WTC11 (cell line): ENCODE measurements at places on chromosomes 7 and 10.

GRCh38 chr10:114603948-114604347, 54.1 kb downstream of the ABLIM1 start:
- DNase-seq = no peak

- no peak for DNase-seq
These were observed 79.3 kb downstream of the DNAJB9 start for GRCh38 chr7:108648989-108649388.

DNA sequence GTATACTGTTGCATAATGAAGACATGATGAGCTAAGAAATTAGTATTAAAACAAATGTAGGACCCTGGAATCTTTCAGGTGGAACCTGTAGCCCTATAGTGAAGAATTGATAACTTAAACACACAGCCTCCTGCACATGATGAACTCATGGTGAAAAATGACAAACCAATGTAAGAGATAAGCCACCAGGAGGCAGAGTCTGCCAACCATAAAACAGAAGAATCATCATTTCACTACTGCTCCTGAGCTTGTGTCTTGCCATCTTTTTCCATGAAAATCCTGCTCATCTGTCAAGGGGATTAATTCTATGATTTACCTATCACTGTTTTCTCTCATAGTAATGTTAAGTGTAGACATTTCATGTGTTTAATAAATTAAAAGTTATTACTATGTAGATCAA, 363.9 kb downstream of the MALRD1 start:
- DNase-seq = no peak

DNA sequence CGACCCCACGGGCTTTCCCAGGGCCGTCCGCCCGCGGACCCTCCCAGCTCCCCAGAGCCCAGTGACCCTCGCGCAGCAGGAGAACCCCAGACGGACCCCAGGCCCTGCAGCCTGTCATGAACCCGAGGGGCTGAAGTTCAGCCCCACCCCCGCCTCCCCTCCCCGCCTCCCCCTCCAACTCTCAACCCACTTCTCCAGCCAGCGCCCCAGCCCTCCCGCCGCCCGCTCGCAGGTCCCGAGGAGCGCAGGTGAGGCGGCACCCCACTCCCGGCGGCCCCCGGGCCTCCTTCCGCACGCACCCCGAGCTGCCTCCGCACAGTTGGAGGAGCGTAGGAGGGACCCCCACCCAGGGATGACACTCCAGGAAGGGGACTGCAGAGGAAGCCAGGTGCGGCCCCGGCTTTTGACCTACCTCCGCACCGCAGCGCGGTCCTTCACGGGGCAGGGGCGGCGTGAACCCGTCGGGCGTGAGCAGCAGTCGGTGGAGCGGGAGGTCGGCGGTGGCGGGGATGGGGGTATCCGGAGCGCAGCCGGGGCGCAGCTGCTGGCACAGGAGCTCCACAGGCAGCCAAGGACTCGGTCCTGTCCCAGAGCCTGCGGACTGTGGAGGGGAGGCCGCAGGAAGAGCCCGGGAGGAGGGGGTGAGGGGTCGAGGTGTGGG, at the start of gene TMEM176A:
Gene TMEM176A, plus strand, starts transcription at position 189 of the 661 bp plus-strand sequence. CDS start 782 bp downstream, outside the sequence.
- DNase-seq = peak; percentile 42

- no peak for DNase-seq
These were observed 2.4 kb upstream of the LDB3 start for GRCh38 chr10:86665868-86666267.

- DNase-seq = peak; percentile 69
These were observed 18.6 kb downstream of the NPFFR1 start for GRCh38 chr10:70265032-70265689.

DNA sequence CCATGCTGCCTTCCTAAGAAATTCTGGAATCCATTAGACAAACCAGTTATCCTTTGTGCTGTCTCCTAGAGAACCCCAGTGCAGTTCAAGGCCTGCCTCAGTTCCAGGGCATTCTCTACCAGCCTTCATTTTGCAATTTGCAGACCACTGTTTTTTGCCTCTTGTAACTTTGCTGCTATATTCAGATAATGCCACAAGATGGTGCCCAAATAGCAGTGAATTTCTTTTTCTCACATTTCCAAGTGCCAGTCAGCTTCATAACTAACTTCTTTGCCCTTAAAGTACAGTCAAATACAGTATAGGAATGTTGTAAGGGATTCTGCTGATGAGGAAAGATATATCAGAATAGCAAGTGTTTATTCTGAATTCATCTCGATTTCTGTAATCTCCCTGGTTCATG, 25.2 kb downstream of the LOXL4 start:
- no peak for DNase-seq

DNA sequence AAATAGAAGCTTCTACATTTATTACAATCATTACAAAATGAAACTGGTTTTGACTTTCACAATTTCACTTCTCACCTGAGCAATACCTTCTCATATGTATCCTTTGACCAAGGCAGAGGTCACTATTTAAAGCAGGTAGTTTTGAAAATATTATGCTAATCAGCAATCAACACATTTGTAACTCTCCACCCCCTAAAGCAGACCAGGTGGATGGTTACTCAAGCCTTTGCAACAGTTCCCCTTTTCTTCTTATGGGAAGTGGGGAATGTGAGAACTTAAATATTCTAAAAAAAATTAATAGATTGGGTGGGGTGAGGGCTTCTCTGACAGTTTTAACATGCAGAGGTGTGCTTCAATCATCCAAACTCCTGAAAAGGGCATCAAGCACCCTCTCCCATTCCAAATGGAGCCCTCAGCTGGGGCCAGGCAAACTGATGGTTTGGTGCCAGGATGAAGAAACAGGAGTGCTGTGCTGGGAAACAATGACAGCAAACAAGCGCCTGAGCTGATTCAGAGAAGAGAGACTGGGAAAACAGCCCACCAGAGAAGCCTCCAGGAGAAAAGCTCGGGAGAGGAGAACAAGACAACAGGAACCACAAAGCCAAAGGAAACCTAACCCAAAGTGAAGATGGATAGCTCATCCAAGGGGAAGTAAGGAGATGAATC, 17.1 kb downstream of the RAPGEF5 start:
- DNase-seq = no peak

DNA sequence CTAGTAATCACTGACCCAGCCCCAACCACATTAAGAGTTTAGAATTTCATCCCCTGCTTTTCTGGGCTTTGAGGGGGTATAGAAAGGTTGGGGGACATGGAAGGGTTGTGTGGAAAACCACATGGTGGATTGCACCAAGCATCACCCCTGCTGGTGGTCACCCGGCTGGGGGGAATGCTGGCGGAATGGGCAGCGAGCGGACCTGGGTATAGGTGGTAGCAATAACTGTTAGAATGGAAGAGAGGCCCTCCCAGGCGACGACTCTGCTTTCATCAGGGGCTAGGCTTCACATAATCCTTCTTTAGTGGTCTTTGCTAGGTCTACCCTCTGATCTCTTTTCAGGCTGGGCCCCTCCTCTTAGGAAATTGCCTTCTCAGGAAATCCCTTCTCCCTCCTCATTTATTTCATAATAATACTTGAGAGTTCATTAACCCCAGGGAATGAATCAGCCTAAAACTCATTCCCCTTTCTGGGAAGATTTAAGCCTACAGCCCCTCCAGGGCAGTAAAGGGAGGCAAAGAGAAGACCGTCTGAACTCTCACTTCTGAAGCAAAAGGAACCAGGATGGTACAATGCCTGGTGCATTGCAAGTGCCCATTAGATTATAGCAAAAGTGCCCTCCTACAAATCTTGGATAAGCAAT, 90.7 kb upstream of the LEP start:
- DNase-seq = no peak

- no peak for DNase-seq
These were observed 122.1 kb downstream of the LRMDA start for GRCh38 chr10:75553550-75553949.

- no peak for DNase-seq
These were observed 113.0 kb downstream of the SEC23IP start for GRCh38 chr10:120005207-120006201.

- DNase-seq = no peak
These were observed 384.9 kb upstream of the ETV1 start for GRCh38 chr7:14374336-14374735.

DNA sequence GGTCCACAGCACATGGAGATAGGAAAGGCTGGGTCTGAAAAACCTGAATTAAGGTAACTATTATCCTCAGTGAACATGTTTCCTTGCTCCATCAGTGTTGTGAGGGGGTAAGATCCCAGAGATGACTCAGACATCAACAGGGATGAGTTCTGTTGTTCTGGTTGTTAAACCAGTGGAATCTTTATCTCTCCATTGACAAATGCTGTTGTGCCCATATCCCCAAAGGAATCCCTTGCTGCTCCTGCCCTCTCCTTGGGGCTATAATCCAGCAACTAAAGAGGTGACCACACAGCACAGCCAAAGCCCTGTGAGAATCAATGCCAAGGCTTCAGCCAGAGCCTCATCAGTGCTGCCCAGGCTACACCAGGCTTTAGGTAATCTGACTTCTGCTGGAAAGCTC, 113.4 kb downstream of the JAZF1 start:
- no peak for DNase-seq

- no peak for DNase-seq
These were observed 94.0 kb upstream of the FAM180A start for GRCh38 chr7:135842446-135843179.

DNA sequence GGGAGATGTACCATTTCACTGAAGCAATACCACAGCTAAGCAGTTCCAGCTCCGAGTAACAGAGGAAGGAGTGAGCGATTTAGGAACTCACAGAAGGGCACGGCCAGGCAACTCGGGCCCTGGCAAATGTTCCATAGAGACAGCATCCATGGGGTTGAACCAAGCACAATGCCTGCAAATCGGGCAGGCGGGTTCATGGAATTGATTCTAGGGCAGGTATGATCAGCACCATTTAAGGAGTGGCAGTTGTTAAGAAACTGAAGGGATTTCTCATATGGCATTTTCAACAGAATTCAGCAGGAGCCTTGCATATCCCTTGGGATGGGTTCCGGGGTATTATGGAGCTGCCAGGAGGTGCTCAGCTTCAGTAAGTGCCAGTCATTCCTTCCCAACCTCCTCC, 66.4 kb downstream of the IKZF1 start:
- DNase-seq = no peak

GRCh38 chr10:93461807-93462178, 20.3 kb downstream of the MYOF start:
- DNase-seq = no peak

- no peak for DNase-seq
These were observed 435.0 kb downstream of the AUTS2 start for GRCh38 chr7:70033226-70033625.

GRCh38 chr10:87546210-87546609, 41.5 kb downstream of the MINPP1 start:
- no peak for DNase-seq

GRCh38 chr10:128060341-128061250, 65.6 kb downstream of the MKI67 start:
- DNase-seq = no peak

DNA sequence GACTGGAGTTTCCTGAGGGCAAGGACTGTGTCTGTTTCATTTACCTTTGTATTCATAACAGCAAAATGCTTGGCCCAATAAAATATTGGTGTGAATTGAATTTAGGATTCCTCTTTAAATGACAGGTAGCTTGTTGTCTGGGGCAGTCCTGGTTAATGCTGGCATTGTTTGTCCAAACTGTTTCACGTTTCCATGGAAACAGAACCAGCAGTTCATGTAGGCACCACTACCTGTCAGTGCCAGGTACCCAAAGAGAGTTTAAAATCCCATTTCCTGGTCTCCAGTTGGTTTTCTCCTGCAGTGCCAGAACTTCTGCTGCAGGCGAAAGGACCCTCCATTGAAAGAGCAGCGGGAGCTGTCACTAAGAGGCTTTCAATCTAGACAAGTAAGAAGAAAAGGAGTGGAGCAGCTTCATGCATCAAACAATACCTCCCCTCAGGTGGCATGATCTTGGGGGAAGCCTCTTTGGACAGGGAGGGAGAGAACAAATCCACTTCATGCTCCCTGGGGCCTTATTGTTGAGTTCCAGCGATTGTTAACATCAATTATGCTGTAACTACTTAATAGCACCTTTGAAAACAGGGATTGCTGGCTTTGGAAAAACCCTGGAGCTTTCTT, 109.6 kb downstream of the KIF20B start:
- DNase-seq = no peak

DNA sequence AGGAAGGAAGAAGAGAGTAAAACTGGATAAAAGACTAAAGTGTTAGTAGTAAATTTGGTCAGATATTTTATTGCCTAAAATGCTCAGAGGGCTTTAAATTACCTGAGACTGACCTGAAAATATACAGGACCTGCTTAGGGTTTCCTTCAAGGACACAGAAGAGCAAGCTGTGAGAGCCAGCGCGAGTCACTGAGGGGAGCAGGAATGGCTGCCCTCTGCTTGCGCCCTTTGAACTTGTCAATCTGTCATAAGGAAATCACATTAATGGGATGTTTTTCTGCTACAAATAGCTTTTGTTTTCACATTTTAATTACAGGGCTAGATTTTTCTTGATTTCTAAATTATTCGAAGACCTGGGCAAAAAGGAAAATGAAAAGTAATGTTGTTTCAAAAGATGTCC, 26.9 kb downstream of the DNAJB9 start:
- no peak for DNase-seq

- no peak for DNase-seq
These were observed 326.6 kb downstream of the PHF14 start for GRCh38 chr7:11300241-11300640.

DNA sequence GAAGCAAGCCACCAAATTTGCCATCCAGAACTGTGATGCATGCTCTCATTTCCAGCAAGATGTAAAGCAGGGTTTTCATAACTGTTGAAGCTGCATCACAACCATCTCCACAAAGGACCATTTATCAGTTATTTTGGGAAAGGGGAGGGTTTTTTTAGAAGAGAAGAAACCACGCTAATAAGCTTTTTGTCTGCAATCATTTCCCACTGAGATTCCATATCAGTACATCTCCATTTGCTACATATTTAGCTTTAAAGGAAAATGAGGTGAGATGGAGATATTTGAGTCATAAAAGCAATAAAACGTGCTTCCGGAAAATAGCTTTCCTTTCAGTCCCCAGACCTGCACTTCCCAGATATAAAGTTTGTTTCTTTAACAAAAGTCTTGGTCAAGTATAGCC, 258.2 kb downstream of the FRMD4A start:
- DNase-seq = no peak

GRCh38 chr10:78417425-78418370, 384.0 kb downstream of the RPS24 start:
- DNase-seq = no peak
